ENCODE measurements at places on chromosomes 3 and 15.

GRCh38 chr3:178422406-178422805, 113.8 kb upstream of the KCNMB2 start:
- DNase-seq = no peak
- H3K36me3 ChIP-seq = no peaks in the 10 kb centered on the region

DNA sequence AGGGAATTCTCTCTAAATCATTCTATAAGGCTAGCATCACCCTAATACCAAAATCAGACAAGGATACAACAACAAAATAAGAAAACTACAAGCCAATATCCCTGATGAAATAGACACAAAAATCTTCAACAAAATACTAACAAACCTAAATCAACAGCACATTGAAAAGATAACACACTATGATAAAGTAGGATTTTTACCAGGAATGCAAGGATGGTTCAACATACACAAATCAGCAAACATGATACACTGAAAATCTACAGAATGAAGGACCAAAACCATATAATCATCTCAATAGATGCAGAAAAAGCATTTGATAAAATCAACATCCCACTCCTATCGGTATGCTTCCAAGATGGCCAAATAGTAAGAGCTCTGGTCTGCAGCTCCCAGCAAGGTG, 39.5 kb downstream of the ALDH1A2 start:
- no peaks in the 10 kb centered on the region for H3K4me1 ChIP-seq
- DNase-seq = no peak
- no peaks in the 10 kb centered on the region for H3K36me3 ChIP-seq
- no peak overlapping the region for H3K4me3 ChIP-seq
- H3K27me3 ChIP-seq = peaks cover 39% of the 10 kb centered on the region

GRCh38 chr15:98666841-98667240, 18.5 kb downstream of the IGF1R start:
- H3K36me3 ChIP-seq = no peaks in the 10 kb centered on the region
- H3K4me1 ChIP-seq = peaks cover 15% of the 10 kb centered on the region
- H3K27ac ChIP-seq = no peak overlapping the region
- no peak for DNase-seq

DNA sequence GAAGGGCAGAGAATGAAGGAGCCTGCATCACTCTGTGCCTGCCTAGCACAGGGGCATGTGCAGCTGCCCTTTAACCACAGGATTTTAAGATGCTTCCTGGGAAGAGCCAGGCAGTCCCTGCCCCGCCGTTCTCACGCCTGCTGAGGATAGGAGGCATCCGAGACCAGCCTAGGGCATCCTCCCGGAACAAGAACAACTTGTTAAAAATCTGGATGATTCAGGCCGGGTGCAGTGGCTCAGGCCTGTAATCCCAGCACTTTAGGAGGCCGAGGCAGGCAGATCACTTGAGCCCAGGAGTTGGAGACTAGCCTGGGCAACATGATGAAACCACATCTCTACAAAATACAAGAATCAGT, 15.2 kb downstream of the NRROS start:
- H3K27ac ChIP-seq = peak overlapping the region; percentile 67
- no peak overlapping the region for H3K4me3 ChIP-seq
- peaks cover 19% of the 10 kb centered on the region for H3K4me1 ChIP-seq
- peaks cover 49% of the 10 kb centered on the region for H3K36me3 ChIP-seq
- H3K27me3 ChIP-seq = no peaks in the 10 kb centered on the region

GRCh38 chr15:68148039-68148438, 57.1 kb downstream of the CALML4 start:
- no peaks in the 10 kb centered on the region for H3K27me3 ChIP-seq
- peaks cover 30% of the 10 kb centered on the region for H3K36me3 ChIP-seq
- no peak overlapping the region for H3K27ac ChIP-seq
- DNase-seq = no peak
- H3K4me3 ChIP-seq = no peak overlapping the region

DNA sequence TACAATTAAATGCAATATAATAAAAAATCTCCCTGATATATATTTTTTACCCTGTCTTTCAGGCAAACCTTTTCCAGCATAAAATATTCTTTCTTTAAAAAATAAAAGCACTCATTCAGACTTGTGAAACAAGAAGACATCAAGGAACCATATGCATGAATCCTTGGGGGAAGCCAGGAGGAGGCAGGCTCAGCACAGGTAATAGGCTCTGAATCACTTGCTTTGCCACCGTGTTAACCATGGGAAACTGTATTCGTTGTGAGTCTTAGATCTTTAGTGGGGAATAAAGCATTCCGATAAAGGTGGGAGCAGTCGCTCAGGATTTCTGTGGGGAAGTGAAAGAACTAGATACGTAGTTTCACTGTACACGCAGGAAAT, 42.4 kb downstream of the FBN1 start:
- DNase-seq = no peak
- no peak overlapping the region for H3K27ac ChIP-seq
- H3K4me1 ChIP-seq = no peaks in the 10 kb centered on the region
- H3K4me3 ChIP-seq = no peak overlapping the region

GRCh38 chr3:10344147-10344943, 23.4 kb upstream of the SEC13 start:
- H3K4me3 ChIP-seq = no peak overlapping the region
- peak; percentile 38 for DNase-seq
- H3K4me1 ChIP-seq = no peaks in the 10 kb centered on the region

GRCh38 chr3:104763007-104763406, 603.7 kb upstream of the ALCAM start:
- H3K36me3 ChIP-seq = no peaks in the 10 kb centered on the region
- no peaks in the 10 kb centered on the region for H3K27me3 ChIP-seq
- H3K27ac ChIP-seq = no peak overlapping the region
- no peak overlapping the region for H3K4me3 ChIP-seq
- H3K4me1 ChIP-seq = no peaks in the 10 kb centered on the region

GRCh38 chr15:44593042-44593736, 56.2 kb downstream of the EIF3J start:
- H3K4me1 ChIP-seq = no peaks in the 10 kb centered on the region
- H3K36me3 ChIP-seq = peaks cover 77% of the 10 kb centered on the region
- H3K27me3 ChIP-seq = no peaks in the 10 kb centered on the region
- H3K4me3 ChIP-seq = no peak overlapping the region
- DNase-seq = peak; percentile 23
- peak overlapping the region; percentile 68 for H3K27ac ChIP-seq

- H3K36me3 ChIP-seq = no peaks in the 10 kb centered on the region
- no peaks in the 10 kb centered on the region for H3K4me1 ChIP-seq
- no peak overlapping the region for H3K27ac ChIP-seq
- no peak for DNase-seq
- no peak overlapping the region for H3K4me3 ChIP-seq
Observed at GRCh38 chr3:14780927-14781507, 37.7 kb upstream of the FGD5 start.

DNA sequence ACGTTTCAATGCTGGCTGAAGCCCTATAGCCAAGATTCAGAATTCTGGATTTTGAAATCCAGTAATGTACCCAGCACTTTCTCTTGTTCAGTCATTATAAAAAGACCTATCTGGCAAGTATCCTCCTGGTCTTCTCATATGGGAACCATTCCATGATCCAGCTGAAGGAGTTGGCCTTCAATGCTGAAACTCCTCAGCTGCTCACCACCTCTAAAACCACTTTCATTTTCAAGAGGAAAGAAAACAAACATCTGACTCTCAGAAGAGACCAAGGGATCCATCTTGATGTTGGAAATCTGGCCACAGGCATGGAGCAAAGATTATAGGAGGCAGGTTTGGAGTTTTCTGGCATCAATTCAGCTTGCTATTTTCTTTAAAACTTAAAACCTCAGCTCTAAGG, 235.4 kb downstream of the FMN1 start:
- H3K4me1 ChIP-seq = no peaks in the 10 kb centered on the region
- H3K4me3 ChIP-seq = no peak overlapping the region
- no peaks in the 10 kb centered on the region for H3K36me3 ChIP-seq

GRCh38 chr15:43237842-43238470, 17.1 kb upstream of the EPB42 start:
- no peak overlapping the region for H3K4me3 ChIP-seq
- H3K4me1 ChIP-seq = no peaks in the 10 kb centered on the region
- no peak overlapping the region for H3K27ac ChIP-seq
- no peak for DNase-seq

DNA sequence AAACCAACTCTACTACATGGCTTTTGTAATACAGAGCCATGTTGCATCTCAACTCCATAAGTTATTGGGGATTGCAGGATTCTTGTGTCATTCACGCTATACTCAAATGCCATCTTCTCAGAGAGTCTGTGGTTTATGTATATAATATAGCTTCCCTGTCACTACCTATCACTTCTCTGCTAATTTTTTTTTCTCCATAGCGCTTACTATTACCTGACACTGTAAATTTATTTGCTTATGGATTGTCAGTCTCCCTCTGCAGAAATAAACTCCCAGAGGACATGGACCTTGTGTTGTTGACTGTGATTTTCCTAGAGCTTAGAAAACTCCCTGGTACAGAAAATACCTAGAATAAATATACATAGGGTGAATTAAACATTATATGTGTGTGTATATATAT, 990.5 kb downstream of the TBL1XR1 start:
- no peaks in the 10 kb centered on the region for H3K4me1 ChIP-seq
- peaks cover 4% of the 10 kb centered on the region for H3K36me3 ChIP-seq
- no peak overlapping the region for H3K27ac ChIP-seq
- DNase-seq = no peak
- H3K27me3 ChIP-seq = no peaks in the 10 kb centered on the region

GRCh38 chr3:109195815-109196214, 59.3 kb downstream of the C3orf85 start:
- H3K27me3 ChIP-seq = peaks cover 5% of the 10 kb centered on the region
- DNase-seq = no peak
- H3K4me1 ChIP-seq = no peaks in the 10 kb centered on the region
- H3K4me3 ChIP-seq = no peak overlapping the region

DNA sequence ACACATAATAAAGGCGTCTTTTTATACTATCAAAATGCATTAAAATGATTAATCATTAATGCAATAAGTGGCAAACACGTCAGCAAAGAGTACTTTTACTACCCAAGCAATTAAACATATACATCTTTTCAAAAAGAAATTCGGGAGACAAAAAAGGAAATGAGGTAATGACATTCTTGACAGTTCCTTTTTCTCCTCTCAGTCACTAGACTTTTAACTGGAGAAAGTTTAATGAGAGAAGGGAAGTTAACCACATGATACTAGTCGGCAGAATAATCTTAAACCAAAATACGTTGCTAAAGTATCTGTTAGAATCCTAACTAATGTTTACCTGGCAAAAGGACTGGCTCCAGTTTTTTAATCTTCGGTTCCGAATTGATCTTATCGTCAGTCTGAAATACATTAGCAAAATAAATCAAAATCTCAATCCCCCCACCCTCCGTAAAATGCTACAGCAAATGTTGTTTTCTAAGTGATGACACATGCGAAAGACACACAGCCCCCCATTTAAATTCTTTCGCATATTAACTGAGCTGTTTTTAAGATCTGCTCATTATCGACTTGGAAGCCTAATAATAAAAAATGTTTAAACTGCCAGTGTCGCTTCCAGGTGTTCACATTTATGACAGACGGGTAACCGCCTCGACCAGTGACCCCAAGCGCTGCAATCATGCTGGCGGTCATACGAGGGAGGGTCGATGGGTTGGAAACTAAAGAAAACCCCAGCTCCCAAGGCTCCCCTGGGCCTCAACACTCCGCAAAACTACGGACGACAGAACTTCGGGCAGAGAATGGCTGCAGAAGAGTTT, 778 bp downstream of the MTMR10 start:
- H3K27me3 ChIP-seq = no peaks in the 10 kb centered on the region
- H3K36me3 ChIP-seq = peaks cover 31% of the 10 kb centered on the region
- DNase-seq = no peak
- H3K27ac ChIP-seq = peak overlapping the region; percentile 98
- peaks cover 28% of the 10 kb centered on the region for H3K4me1 ChIP-seq
- H3K4me3 ChIP-seq = peak overlapping the region; percentile 97

- H3K27ac ChIP-seq = no peak overlapping the region
- no peaks in the 10 kb centered on the region for H3K36me3 ChIP-seq
- H3K4me3 ChIP-seq = no peak overlapping the region
- DNase-seq = no peak
Observed at GRCh38 chr3:24302396-24302795, 192.3 kb downstream of the THRB start.

GRCh38 chr3:62374341-62375218, 1.2 kb upstream of the FEZF2 start:
- no peak for DNase-seq
- no peaks in the 10 kb centered on the region for H3K36me3 ChIP-seq
- H3K4me3 ChIP-seq = no peak overlapping the region
- no peak overlapping the region for H3K27ac ChIP-seq
- peaks cover 61% of the 10 kb centered on the region for H3K27me3 ChIP-seq

- peaks cover 47% of the 10 kb centered on the region for H3K27me3 ChIP-seq
- no peak overlapping the region for H3K4me3 ChIP-seq
- DNase-seq = peak; percentile 63
Observed at GRCh38 chr3:13461169-13462124, 18.7 kb upstream of the HDAC11 start.

GRCh38 chr3:16884084-16884747, 539 bp upstream of the PLCL2 start:
- DNase-seq = peak; percentile 55
- peaks cover 32% of the 10 kb centered on the region for H3K4me1 ChIP-seq
- peak overlapping the region; percentile 99 for H3K4me3 ChIP-seq
- peak overlapping the region; percentile 99 for H3K27ac ChIP-seq
- peaks cover 28% of the 10 kb centered on the region for H3K36me3 ChIP-seq
